CD4-positive, alpha-beta T cell (primary cell): ENCODE measurements at places on chromosomes 11 and 22. TPM values are rescaled to one million over a fixed set of nuclear protein-coding genes. Genes with fewer than 3 reads are reported as not detected.

The WBP2NL gene
- total RNA-seq = 0.38 TPM

The MUC5AC gene
- not detected for total RNA-seq

The TESMIN gene
- total RNA-seq = 4.3 TPM

The KCNJ11 gene
- 0.08 TPM for total RNA-seq

The APOA5 gene
- total RNA-seq = not detected

The FIBIN gene
- total RNA-seq = not detected

DNA sequence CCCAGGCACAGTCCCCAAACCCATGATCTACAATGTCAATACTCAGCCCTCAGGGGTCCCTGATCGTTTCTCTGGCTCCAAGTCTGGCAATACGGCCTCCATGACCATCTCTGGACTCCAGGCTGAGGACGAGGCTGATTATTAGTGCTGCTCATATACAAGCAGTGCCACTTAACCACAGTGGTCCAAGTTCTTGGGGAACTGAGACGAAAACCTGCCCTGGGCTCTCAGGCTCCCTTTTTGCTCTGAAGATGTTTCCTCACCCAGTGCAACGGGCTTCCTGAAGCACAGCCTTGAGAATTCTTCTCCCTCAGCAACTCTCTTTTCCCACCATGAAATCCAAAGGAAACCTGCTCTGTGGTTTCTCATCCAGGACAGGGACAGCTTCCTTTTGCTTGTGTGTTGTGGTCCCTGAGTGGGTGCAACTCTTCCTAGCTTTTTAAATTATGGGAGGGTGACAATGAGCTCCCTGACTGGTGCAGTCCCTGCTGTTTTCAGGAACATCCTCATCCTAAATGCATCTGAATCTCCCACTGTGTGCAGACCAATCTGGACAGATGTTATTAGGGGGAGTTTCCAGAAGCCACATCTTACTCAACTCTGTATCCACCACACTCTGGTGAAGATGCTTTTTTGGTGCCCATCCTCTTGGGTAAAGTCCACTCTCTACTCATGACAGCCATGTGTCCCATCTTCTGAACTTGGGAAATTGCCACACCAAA is 30.6 kb upstream of the IGLL5 start:
- H3K4me1 ChIP-seq = peaks cover 17% of the 10 kb centered on the region
- DNase-seq = no peak
- no peaks in the 10 kb centered on the region for H3K27me3 ChIP-seq
- H3K4me3 ChIP-seq = no peak overlapping the region
- no peaks in the 10 kb centered on the region for H3K36me3 ChIP-seq

DNA sequence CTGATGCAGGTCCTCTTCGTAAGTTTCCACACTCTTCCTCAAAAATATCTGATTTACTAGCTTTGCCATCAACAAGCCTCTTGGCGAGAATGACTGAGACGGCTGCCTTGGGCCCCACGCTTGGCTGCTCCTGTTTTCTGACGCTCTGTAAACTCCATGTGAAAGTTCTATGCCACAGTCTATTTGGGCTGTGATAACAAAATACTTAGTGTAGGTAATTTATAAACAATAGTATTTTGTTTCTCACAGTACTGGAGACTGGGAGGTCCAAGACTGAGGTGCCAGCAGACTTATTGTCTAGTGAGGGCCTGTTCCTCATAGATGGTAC is 123.2 kb upstream of the SORL1-AS1 start:
- no peak overlapping the region for H3K27ac ChIP-seq
- peaks cover 98% of the 10 kb centered on the region for H3K36me3 ChIP-seq
- H3K4me3 ChIP-seq = no peak overlapping the region
- H3K4me1 ChIP-seq = peaks cover under 1% of the 10 kb centered on the region

- H3K4me1 ChIP-seq = peaks cover 75% of the 10 kb centered on the region
- H3K27ac ChIP-seq = no peak overlapping the region
- no peak overlapping the region for H3K4me3 ChIP-seq
- H3K27me3 ChIP-seq = no peaks in the 10 kb centered on the region
- no peaks in the 10 kb centered on the region for H3K36me3 ChIP-seq
- DNase-seq = no peak
These were observed 20.6 kb downstream of the KCNQ1 start for GRCh38 chr11:2465202-2466068.

- H3K4me3 ChIP-seq = no peak overlapping the region
- no peak for DNase-seq
- no peaks in the 10 kb centered on the region for H3K4me1 ChIP-seq
- H3K36me3 ChIP-seq = no peaks in the 10 kb centered on the region
These were observed 80.8 kb downstream of the NAT10 start for GRCh38 chr11:34185926-34186841.

GRCh38 chr11:109308551-109308950 is 113.4 kb upstream of the C11orf87 start:
- H3K27me3 ChIP-seq = no peaks in the 10 kb centered on the region
- no peak for DNase-seq
- no peak overlapping the region for H3K27ac ChIP-seq
- H3K36me3 ChIP-seq = no peaks in the 10 kb centered on the region

GRCh38 chr11:5610446-5610845 is 14.0 kb downstream of the TRIM6 start:
- H3K27ac ChIP-seq = no peak overlapping the region
- no peaks in the 10 kb centered on the region for H3K4me1 ChIP-seq
- no peak for DNase-seq
- H3K36me3 ChIP-seq = no peaks in the 10 kb centered on the region
- H3K27me3 ChIP-seq = no peaks in the 10 kb centered on the region

DNA sequence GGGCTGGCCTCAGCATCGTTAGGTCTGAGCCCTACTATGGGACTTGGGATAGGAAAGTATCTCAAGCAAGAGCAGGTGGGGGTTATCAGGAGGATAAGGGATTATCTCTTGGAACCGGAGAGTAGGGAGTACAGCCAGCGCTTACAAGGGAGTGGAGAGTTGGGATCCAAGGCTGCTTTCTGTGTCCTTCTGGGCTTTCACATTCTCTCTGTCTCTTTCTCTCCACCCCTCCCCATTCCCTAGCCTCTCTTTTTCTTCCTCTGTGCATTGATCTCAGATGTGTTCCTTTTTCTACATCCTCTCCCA is 170.2 kb downstream of the BUD13 start:
- H3K4me1 ChIP-seq = no peaks in the 10 kb centered on the region
- H3K27ac ChIP-seq = no peak overlapping the region
- no peak for DNase-seq
- no peak overlapping the region for H3K4me3 ChIP-seq

DNA sequence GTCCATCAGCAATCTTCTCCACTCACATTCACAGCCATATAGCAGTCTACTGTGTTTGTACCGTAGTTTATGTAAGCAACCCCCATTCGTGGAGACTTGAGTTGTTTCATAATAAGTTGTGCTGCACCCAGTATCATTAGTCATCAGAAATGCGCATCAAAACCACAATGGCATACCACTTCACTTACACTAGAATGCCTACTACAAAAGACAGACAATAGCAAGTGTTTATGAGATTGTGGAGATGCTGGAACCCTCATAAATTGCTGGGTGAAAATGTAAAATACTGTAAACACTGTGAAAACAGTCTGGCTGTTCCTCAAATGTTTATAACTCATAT is 133.3 kb downstream of the ATXN10 start:
- H3K36me3 ChIP-seq = peaks cover 17% of the 10 kb centered on the region
- no peak overlapping the region for H3K27ac ChIP-seq
- H3K4me1 ChIP-seq = no peaks in the 10 kb centered on the region
- no peaks in the 10 kb centered on the region for H3K27me3 ChIP-seq
- H3K4me3 ChIP-seq = no peak overlapping the region

DNA sequence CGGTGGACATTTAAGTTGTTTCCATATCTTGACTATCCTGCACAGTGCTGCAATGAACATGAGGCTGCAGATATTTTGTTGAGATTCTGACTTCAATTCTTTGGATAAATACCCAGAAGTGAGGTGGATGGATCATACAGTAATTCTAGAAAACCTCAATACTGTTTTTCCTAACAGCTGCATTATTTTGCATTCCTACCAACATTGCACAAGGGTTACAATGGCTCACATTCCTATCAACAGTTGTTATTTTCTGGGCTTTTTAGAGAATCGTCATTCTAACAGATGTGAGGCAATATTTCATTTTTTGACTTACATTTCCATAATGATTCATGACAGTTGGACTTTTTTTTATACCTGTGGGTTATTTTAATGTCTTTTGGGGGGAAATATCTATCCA is 716.9 kb upstream of the ANO3 start:
- no peaks in the 10 kb centered on the region for H3K36me3 ChIP-seq
- no peak overlapping the region for H3K4me3 ChIP-seq
- H3K27me3 ChIP-seq = no peaks in the 10 kb centered on the region
- no peak overlapping the region for H3K27ac ChIP-seq
- DNase-seq = no peak

DNA sequence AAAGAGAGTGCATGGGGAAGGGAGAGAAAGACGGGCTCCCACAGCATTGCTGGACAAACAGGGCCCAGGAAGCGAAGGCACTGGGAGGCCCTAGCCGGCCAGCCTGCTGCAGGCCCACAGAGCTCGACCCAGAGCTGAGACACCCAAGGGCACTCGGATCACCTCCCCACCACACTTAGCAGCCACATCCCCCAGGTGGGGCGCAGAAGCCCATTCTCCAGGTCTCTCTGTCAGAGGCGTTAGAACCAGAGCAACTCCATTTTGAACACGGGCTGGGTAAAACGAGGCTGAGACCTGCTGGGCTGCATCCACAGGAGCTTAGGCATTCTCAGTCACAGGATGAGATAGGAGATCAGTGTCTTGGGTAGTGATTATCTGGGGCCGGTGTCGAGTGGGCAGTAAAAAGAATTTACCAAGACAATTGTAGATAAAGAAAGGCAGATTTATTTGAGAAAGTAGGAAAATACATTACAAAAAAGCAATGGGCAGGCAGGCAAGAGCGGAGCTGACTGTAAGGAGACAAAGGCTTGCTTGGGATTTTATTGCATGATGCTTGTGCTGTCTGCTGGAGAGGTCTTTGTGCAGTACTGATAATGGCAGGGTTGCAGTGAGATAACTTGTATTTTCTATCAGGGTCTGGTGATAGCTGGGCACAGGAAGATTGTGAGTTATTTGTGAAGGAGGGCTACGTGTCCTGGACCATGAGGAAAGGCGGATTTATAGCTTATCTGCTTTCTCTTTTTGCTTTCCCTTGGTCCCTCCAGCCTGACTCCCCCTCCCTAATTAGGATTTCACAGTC is 13.4 kb upstream of the CAPN5 start:
- no peaks in the 10 kb centered on the region for H3K4me1 ChIP-seq
- H3K27ac ChIP-seq = no peak overlapping the region
- no peaks in the 10 kb centered on the region for H3K27me3 ChIP-seq
- H3K36me3 ChIP-seq = no peaks in the 10 kb centered on the region
- DNase-seq = no peak

GRCh38 chr22:20807315-20807752 is 33.4 kb downstream of the SERPIND1 start:
- H3K27ac ChIP-seq = no peak overlapping the region
- no peak for DNase-seq
- H3K4me3 ChIP-seq = no peak overlapping the region
- peaks cover 76% of the 10 kb centered on the region for H3K36me3 ChIP-seq
- no peaks in the 10 kb centered on the region for H3K4me1 ChIP-seq

GRCh38 chr11:111652184-111652583 is 49.9 kb downstream of the SIK2 start:
- DNase-seq = no peak
- H3K4me3 ChIP-seq = no peak overlapping the region
- no peaks in the 10 kb centered on the region for H3K4me1 ChIP-seq
- H3K36me3 ChIP-seq = no peaks in the 10 kb centered on the region
- H3K27me3 ChIP-seq = no peaks in the 10 kb centered on the region

DNA sequence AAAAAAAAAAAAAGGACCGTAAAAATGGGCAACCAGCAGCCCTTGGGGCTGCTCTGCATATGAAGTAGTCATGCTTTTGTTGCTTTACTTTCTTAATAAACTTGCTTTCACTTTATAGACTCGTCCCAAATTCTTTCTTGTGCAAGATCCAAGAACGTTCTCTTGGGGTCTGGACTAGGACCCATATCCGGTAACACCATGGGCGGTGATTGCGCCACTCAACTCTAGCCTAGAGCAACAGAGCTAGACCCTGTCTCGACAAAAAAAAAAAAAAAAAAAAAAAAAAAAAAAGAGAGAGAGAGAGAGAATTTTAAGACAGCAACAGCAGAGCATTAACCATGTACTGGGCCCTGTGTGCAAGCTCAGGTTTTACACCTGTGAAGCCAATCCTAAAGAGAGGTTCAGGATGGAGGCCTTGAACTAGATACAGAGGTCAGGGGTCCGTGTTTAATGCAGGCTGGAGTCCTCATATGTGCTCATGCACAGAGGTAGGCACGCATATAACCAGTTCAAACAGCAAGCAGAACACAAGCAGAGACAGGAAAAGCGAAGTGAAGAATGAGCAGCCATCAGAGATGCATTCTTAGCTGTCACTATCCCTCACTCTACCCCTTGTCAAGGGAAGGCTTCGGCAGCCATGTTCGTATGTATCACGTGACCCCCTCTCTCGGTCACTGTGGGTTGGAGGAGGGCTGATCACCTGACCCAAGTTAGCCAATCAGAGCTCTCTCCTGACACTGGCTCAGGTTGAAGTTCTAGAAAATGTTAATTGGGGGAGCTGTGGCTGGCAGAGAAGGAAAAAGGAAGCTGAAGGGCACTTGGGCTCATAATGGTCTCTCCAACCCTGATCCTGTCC is 16.7 kb upstream of the SYT12 start:
- no peak overlapping the region for H3K27ac ChIP-seq
- no peaks in the 10 kb centered on the region for H3K4me1 ChIP-seq
- no peaks in the 10 kb centered on the region for H3K27me3 ChIP-seq
- no peak for DNase-seq
- no peaks in the 10 kb centered on the region for H3K36me3 ChIP-seq

- no peaks in the 10 kb centered on the region for H3K36me3 ChIP-seq
- H3K27ac ChIP-seq = no peak overlapping the region
- H3K4me1 ChIP-seq = peaks cover 29% of the 10 kb centered on the region
- no peak for DNase-seq
These were observed 4.2 kb downstream of the IL17REL start for GRCh38 chr22:50008151-50009040.
